ENCODE measurements at places on chromosomes 7 and 10. TPM values are rescaled to one million over a fixed set of nuclear protein-coding genes. Genes with fewer than 3 reads are reported as not detected.

- DNase-seq: peak; percentile 72
Measured at GRCh38 chr10:99593312-99593711, 26.9 kb downstream of the SLC25A28 start.

The STK32C gene
- 23.8 TPM for total RNA-seq

- no peak for DNase-seq
Measured at GRCh38 chr10:3077509-3077908, 10.2 kb downstream of the PFKP start.

DNA sequence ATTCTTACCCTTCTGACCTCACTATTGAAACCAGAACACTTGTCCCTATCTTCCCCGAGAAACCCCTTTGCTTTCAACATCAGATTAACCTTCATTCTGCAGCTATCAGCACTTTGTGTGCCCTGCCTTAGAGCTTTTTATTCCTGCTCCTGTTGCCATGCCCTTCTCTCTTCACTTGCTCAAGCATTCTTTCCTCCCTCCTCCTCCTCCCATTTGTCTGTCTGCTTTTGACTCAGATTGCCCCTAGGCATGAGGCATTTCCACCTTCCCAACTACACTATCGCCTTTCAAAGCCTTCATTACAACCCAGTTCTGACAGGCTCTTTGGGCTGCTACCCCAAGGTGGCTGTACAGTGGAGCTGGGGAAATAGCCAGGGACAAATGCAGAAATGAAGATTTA is 143.3 kb downstream of the SLC25A13 start:
- DNase-seq: no peak

GRCh38 chr10:55311848-55312635 is 511.0 kb upstream of the PCDH15 start:
- no peak for DNase-seq

DNA sequence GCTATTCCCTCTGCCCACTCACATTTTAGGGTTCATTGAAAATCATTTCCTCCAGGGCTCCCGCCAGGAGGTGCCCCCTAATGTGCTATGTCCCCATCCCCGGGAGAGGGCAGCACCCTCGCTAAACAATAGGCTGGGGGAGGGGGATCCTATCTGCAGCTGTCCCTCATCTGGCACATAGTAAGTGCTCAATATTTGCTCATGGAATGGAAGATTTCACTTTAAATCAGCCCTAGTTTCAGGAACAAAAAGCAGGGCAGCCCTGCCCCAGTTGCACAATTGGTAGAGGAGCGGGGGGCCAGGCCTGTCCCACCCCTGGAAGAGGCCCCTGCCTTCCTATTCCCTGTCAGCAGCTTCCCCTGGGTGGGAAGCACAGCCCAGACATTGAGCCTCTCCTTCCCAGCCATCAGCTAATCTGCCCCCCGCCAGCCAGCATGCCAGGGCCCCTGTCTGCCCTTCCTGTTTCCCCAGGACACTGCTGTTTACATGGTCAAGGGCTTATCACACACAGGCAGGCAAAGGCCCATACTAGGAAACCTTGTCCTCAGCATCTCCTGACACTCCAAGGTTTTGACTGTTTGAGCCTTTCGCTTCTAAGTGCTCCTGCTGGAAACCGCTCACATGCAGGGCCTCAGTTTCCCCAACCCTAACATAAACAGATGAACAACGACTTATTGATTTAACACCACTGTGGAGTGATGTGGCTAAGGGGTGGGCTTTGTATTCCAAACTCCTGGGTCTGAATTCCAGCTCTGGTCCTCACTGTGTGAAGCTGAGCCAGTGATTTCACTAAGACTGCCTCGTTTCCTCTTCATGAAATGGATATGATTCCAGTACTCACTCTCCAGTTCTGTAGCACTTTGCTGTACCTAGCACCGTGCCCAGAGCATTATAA is 130.7 kb upstream of the ZMIZ1 start:
- DNase-seq: no peak

The CYP3A7 gene
- 92.6 TPM for total RNA-seq

GRCh38 chr7:146728611-146729010 is 612.0 kb downstream of the CNTNAP2 start:
- DNase-seq: no peak

The CHST15 gene
- total RNA-seq: 23.5 TPM

GRCh38 chr7:77404641-77405040 is 11.5 kb downstream of the GSAP start:
- no peak for DNase-seq

- no peak for DNase-seq
Measured at GRCh38 chr10:569961-570627, 119.4 kb downstream of the DIP2C start.
